ENCODE measurements at places on chromosomes 3 and 15.

GRCh38 chr15:100202309-100202960 is 139.3 kb downstream of the ADAMTS17 start:
- H3K27ac ChIP-seq: no peak overlapping the region
- no peak for DNase-seq

DNA sequence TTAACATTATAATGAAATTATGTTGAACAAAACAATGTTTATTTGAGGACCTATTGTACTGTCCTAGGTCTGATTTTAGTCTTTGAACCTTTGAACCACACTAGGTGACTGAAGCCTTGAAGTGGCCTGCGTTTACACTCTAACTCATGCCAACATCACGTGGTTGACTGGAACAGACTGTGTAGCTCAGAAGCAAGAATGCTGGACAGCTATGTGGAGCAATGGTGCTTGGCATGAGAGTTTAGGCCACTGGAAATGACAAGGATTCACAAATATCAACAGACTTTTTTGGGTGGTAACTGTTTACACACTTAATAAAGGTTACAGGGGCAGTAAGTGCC is 391.5 kb downstream of the RAP2B start:
- no peaks in the 10 kb centered on the region for H3K4me1 ChIP-seq
- no peaks in the 10 kb centered on the region for H3K36me3 ChIP-seq
- no peak overlapping the region for H3K4me3 ChIP-seq

DNA sequence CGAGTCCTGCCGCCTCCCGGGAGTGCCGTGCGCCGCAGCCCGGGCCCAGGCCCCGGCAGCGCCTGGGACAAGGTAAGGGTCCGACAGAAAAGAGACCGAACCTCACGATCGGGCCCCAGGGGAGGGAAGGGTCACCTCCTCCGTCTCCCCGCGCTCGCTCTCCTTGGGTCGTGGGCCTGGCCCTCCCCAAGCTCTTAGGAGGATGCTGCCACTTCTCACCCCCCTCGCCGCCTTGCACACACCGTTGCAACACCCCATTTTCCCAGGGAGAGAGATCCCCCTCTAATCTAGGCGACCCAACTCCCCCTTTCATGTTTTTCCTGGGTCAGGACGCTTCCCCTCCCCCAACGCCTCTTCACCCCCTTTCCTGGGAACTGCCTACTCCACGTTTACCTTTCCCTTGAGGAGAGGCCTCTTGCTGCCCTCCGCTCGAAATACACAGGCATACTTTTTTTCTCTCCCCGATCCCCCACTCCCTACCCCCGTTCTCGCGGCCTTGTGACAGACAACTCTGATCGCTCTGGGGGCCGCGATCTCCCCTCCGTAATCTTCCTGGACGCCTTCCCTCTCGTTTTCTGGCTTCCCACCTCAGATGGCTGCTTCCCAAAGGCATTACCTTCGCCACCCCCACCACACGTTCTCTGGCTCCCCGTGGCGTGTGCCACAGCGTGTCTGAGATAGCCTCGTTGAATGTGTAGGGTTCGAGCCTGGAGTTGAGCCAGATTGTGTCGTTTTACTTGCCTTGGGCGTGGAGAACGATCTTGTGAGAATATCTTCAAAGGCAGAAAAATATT is 688 bp downstream of the SETD5 start:
- H3K4me1 ChIP-seq: peaks cover 61% of the 10 kb centered on the region
- H3K4me3 ChIP-seq: peak overlapping the region; percentile 79
- H3K27me3 ChIP-seq: no peaks in the 10 kb centered on the region
- H3K27ac ChIP-seq: peak overlapping the region; percentile 97

- H3K27me3 ChIP-seq: no peaks in the 10 kb centered on the region
- H3K4me3 ChIP-seq: no peak overlapping the region
- H3K27ac ChIP-seq: no peak overlapping the region
- H3K4me1 ChIP-seq: peaks cover 7% of the 10 kb centered on the region
- no peak for DNase-seq
Measured at GRCh38 chr3:64368257-64369020, 143.2 kb upstream of the PRICKLE2 start.

- no peak overlapping the region for H3K4me3 ChIP-seq
- no peaks in the 10 kb centered on the region for H3K27me3 ChIP-seq
- no peak overlapping the region for H3K27ac ChIP-seq
- H3K36me3 ChIP-seq: no peaks in the 10 kb centered on the region
Measured at GRCh38 chr3:129360171-129360611, 68.2 kb downstream of the EFCAB12 start.

- no peak overlapping the region for H3K27ac ChIP-seq
- no peaks in the 10 kb centered on the region for H3K27me3 ChIP-seq
- DNase-seq: no peak
Measured at GRCh38 chr15:57196865-57197264, 179.4 kb upstream of the CGNL1 start.

DNA sequence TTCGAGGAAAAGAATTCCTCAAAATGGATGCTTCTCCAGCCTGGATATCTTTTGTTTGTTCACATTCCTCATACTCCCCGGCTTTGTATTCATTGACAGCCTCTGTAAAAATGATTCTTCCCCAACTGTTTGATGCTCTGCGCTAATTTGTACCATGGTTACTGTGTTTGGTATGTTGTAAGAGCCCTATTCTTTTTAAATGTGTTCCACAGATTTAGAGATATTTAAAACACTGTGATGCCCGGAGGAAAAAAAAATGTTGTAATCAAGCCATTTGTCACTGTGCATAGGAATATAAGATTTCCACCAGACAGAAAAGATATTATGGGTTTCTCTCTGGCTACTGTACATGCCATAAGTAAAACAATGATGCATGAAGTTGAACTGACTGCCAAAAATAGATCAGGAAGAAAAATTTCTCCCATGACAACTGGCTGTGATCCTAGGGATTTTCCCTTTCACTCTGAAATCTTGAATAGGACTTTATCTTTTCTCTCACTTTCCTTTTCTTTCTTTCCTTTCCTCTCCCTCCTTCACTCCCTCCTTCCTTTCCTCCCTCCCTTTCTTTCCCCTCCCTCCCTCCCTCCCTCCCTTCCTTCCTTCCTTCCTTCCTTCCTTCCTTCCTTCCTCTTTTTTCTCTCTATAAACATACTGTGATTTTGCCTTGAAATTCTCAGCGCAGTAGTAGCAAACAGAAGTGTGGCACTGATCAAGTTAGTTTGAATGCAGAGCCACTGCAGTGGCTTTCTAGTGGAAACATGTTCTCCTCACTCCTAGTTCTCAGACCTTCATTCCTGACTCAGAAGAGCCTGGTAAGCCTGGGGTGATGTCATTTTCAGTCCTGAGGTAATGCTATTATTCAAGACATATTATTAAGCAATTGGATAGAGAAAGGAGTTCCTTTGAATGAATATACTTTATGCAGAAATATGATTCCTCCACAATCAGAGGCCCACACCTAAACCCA is 254.9 kb upstream of the TBL1XR1 start:
- peaks cover 23% of the 10 kb centered on the region for H3K4me1 ChIP-seq
- H3K4me3 ChIP-seq: no peak overlapping the region
- H3K36me3 ChIP-seq: no peaks in the 10 kb centered on the region
- DNase-seq: no peak
- no peaks in the 10 kb centered on the region for H3K27me3 ChIP-seq

DNA sequence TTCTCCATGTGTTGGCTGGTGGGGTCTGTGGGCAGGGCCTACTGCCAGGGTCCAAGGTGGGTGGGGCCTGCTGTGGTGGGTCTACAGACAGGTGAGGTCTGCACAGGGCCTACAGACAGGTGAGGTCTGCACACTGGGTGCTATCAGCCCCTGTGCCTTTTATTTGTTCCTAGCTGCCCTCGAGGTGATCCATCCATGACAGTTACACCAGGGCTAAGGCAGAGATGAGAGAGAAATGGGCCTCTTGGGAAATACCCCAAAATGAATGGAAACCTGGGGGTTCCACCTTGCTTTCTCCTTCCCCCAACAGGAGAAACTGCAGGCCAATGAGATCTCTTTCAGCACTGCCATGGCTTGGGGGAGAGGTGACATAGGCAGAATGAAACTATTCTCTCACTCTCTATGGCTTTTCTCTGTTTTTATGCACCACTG is 36.4 kb downstream of the CFAP100 start:
- no peak overlapping the region for H3K27ac ChIP-seq
- no peak overlapping the region for H3K4me3 ChIP-seq
- no peaks in the 10 kb centered on the region for H3K27me3 ChIP-seq
- DNase-seq: no peak
- H3K4me1 ChIP-seq: no peaks in the 10 kb centered on the region

- H3K4me1 ChIP-seq: no peaks in the 10 kb centered on the region
- H3K27ac ChIP-seq: no peak overlapping the region
- no peak for DNase-seq
- H3K27me3 ChIP-seq: no peaks in the 10 kb centered on the region
- H3K4me3 ChIP-seq: no peak overlapping the region
Measured at GRCh38 chr3:57852896-57853295, 96.8 kb downstream of the SLMAP start.

DNA sequence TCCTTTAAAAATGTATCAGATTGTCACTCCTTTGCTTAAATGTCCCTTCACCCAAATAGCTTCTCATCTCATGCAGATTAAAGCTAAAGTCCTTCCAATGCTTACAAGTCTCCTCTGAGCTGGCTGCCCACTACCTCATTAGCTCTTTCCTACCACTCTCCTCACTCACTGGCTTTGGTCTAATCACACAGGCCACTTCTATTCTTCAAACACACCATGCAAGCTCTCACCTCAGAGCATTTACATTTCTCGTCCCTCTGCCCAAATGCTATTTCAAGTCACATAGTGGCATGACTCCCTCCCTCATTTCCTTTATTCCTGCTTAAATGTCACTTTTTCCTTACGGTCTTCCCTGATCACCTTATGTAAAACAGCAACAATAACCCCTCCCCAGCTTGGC is 110.6 kb upstream of the CMC1 start:
- H3K4me3 ChIP-seq: no peak overlapping the region
- H3K4me1 ChIP-seq: no peaks in the 10 kb centered on the region
- no peak for DNase-seq
- H3K36me3 ChIP-seq: no peaks in the 10 kb centered on the region

DNA sequence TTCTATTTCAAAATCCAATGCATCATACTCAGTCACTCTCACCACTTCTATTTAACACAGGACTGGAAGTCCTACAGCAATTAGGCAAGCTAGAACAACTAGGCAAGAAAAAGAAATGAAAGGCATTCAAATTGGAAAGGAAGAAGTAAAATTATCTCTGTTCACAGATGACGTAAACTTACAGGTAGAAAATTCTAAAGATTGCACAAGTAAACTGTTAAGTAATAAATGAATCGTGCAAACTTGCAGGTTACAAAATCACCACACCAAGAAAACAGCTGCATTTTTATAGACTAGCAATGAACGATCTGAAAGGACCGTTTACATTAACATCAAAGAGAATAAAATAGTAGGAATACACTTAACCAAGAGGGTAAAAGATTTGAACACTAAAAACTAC is 36.2 kb downstream of the CHST2 start:
- H3K4me1 ChIP-seq: no peaks in the 10 kb centered on the region
- no peak overlapping the region for H3K4me3 ChIP-seq
- H3K36me3 ChIP-seq: no peaks in the 10 kb centered on the region
- no peaks in the 10 kb centered on the region for H3K27me3 ChIP-seq

DNA sequence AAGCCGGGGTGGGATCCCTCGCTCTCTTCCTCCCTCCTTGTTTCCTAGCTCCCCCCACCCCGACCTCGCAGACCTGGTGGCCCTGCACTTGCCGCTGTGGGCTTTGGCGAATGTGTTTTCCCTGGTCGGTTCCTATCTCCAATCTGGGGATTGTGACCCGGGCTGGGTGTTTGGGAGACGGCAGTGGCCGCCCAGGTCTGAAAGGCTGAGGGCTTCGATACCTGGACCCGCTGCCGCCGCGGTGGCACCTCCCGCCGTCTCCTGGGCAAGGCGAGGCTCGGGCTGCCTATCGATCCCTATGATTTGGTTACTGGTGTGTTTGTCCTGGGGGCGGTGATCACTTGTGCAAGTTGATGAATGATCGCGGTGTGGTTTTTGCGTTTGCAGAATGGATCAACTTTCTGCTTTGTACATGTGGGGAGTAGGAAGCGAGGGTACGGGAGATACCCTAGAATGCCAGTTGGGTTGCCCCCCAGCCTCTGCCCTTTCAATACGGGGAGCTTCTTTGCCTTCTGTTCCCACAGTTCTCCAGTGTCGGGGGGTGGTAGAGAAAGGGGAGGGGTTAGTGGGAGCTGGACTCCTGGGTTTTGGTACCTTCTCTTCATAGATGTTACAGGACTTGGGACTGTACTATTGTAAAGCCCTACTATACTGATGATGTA is 3.0 kb downstream of the BBX start:
- H3K27ac ChIP-seq: peak overlapping the region; percentile 65
- no peaks in the 10 kb centered on the region for H3K27me3 ChIP-seq
- H3K36me3 ChIP-seq: no peaks in the 10 kb centered on the region
- peak; percentile 68 for DNase-seq
- H3K4me3 ChIP-seq: peak overlapping the region; percentile 75

DNA sequence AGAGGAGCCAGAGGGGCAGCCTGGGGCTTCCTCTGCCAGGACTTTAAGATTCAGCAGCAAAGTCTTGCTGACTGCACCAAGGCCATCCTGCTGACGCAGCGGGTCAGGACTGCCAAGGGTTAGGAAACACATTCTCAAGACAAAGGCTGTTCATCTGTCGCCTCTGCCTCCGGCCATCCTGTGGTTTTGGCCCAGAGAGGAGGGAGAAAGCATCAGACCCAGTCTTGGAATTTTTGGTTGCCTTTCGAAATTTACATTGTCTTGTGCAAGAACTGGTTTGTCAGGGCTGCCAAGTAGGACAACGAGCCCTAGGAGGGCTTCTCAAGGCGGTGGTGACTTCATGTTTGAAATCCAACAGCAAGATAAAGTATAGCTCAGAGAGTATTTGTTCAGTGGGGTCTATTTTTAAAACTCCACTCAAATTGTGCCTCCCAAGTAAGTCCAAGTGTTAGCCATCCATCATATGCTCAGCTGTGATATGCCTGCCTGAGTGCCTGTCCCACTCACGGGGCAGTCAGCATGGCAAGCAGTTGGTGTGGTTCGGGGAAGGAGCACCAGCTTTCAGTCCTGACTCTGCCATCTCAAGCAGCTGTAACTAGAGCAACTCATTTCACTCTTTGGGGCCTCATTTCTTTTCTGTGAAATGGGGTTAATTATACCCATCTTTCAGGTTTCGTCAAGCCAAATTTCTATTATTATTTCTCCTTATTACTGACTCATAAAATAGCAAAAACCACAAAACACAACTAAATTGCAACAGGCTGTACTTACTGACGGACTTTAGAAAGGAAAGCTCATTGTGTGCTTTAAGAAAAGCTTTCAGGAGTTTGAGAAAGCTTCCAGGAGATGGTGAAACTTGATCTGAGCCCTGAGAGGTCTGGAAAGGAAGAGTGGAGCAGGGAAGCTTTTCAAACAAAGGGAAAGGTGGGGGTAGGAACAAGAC is 42.4 kb upstream of the RHO start:
- H3K27me3 ChIP-seq: no peaks in the 10 kb centered on the region
- peaks cover 34% of the 10 kb centered on the region for H3K4me1 ChIP-seq
- peak overlapping the region; percentile 59 for H3K27ac ChIP-seq
- peaks cover 5% of the 10 kb centered on the region for H3K36me3 ChIP-seq
- DNase-seq: peak; percentile 87
- no peak overlapping the region for H3K4me3 ChIP-seq

DNA sequence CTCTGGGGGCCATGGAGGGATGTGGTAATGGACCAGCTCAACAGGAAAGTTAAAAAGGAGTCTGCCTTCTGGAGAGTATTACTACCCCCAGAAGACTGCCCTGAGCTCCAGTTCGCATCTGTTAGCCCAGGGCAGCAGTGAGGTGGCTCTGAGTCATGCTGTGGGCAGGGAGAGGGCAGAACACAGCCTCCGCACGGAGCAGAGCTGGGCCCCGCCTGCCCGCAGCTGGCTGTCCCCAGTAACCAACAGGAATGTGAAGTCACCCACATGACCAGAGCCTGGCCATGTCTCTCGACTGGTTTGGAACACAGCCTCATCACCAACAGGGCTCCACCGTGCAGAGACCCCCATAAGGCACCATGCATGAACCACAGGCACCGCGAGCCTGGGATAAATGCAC is 62.1 kb downstream of the CYFIP1 start:
- H3K36me3 ChIP-seq: peaks cover 80% of the 10 kb centered on the region
- H3K4me1 ChIP-seq: no peaks in the 10 kb centered on the region
- DNase-seq: no peak
- H3K27ac ChIP-seq: no peak overlapping the region

All from upper lobe of right lung (tissue), 1 donor.